Frontal cortex (tissue), 4 donors: ENCODE measurements at places on chromosomes 13 and 19. TPM values are rescaled to one million over a fixed set of nuclear protein-coding genes. Genes with fewer than 3 reads are reported as not detected.

GRCh38 chr19:29583196-29583999, 22.7 kb upstream of the POP4 start:
- no peak for DNase-seq

- no peak for DNase-seq
Observed at GRCh38 chr13:23692816-23693215, 122.6 kb downstream of the TNFRSF19 start.

- DNase-seq = no peak
Observed at GRCh38 chr13:41327994-41328790, 17.1 kb downstream of the NAA16 start.

ACTMAP gene
- under 0.01 TPM for total RNA-seq

C5AR1 gene
- under 0.01 TPM for total RNA-seq

DNA sequence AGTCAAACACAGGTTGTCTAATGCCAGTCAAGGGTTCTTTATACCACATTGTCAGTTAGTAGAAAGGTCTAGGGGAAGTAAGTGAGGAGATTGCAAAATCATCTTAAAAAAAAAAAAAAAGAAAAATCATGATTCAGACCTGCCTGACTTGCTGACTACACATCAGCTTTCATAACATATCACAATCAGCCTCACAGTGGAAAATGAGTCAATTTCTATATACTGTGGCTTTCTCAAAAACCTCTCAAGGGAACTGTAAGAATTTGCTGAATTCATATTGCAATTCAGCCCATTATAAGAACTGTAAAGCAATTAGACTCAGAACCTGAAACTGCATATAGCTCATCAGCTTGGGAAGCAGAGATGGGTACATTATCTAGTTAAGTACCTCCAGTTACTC, 75.3 kb upstream of the GPC6 start:
- DNase-seq = no peak

DNA sequence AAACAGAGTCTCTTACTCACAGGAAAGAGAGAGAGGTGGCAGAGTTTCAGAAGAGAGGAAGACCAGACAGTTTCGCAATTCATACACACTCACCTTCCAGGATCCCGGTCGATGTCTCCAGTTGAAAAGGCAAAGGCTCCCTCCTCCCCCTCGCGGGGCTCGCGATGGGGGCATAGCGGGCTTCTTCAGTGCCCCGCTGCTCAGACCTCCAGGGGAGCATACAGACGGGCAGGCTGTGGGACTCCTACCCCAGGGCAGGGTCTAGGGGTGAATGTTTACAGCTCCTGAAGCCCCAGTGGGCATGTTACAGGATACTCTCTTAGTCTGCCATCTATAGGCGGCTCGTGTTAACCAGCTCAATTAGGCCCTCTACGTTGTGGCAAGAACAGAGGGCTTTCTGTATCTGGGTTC, 139.2 kb downstream of the SLITRK5 start:
- DNase-seq = no peak

- DNase-seq = no peak
Observed at GRCh38 chr13:102316732-102317131, 85.1 kb downstream of the FGF14 start.

DNA sequence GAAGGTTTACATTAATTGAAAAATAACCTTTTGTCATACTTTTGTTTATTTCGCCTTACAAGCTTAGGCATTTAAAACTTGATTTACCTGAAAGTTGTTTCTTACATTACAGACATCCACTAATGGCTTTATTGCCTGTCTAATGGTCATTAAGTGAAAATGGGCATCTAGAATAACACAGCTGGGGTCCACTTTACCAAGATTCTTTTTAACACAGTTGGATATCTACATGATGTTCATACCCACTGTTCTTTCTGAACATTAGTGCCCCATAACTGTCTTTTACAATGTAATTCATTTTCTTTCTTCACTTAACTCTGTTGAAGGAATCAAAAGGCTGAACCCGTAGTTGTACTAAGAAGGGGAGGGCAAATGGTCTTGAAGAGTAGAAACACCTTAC, 19.8 kb upstream of the KLHL1 start:
- DNase-seq = no peak

- DNase-seq = no peak
Observed at GRCh38 chr13:51323824-51324511, 15.5 kb upstream of the SERPINE3 start.

DNA sequence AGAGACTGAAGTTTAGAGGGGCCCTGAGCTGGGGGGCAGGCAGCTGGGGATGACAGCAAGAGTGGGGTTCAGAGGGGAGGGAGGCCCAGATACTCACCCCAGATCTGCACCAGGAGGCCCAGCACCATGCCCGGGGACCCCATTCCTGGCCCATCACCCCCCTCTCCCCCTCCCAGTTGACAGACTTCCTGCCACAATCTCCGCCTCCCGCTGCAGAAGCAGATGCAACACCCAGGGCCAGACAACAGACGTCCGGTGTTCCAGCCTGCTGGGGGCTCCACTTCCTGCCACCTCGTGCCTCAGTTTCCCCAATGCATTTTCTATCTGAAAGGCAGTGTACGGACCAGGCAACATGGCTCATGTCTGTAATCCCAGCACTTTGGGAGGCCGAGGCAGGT, at the start of gene TMIGD2:
Gene TMIGD2 (minus strand): TSS at position 147 of the 398 bp plus-strand sequence. CDS start 4 bp downstream, at position 143.
- no peak for DNase-seq

- DNase-seq = no peak
Observed at GRCh38 chr13:30802501-30802900, 67.2 kb downstream of the ALOX5AP start.

BEST2 gene
- not detected for total RNA-seq

DNA sequence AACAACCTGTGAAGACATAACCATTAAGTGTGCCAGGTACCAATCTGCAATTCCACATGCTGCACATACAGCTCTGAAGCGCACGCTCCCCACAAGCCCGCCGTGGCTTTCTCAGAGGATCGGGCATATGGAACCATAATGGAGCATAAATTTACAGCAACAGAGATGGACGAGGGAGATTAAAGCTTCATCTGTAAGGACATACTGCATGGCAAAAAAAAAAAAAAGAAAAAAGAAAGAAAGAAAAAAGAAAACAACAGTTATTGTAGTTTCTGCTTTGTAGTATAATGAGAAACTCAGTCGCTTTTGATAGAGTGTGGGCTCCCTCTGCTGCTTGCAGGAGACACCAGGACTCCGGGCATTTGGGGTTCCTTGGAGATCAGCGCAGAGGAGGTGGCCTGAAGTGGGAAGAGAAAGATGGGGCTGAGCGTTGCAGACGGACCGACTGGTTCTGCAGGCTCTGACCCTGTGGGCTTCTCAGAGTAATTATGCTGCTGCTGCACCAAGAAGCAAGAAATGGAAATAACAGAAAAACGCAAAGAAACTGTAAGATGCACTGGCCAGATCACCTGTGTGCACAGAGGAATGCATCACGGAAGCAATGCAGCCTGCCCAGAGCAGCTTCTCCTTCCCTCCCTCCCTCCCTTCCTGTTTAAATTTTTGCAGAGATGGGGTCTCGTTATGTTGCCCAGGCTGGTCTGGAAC, 10.8 kb upstream of the PDCD5 start:
- DNase-seq = peak; percentile 54

DNA sequence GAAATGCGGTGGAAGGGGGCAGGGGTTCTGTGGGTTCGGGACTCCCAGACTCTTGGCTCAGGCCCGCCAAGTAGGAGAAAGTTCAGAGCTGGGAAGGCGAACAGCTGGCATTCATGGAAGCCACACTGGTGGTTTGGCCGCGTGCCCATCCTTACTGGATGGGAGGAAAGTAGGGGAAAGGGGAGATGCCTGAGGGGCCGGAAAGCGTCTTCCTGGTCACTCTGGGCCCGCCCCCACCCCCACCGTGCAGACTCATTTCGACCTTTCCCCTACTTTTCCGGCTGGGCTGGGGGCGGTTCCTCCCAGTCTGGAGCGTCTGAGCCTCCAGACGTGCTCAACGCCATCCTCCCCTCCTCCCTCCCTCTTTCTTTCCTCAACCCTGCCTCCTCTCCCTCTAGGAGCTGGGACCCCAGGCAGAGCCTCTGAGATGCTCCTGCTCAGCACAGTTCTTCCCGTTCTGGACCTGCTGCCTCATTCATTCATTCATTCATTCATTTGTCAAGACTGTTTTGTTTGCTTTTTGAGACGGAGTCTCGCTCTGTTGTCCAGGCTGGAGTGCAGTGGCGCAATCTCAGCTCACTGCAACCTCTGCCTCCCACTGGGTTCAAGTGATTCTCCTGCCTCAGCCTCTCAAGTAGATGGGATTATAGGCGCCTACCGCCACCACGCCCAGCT, 3.5 kb downstream of the ANGPTL4 start:
- peak; percentile 71 for DNase-seq

DNA sequence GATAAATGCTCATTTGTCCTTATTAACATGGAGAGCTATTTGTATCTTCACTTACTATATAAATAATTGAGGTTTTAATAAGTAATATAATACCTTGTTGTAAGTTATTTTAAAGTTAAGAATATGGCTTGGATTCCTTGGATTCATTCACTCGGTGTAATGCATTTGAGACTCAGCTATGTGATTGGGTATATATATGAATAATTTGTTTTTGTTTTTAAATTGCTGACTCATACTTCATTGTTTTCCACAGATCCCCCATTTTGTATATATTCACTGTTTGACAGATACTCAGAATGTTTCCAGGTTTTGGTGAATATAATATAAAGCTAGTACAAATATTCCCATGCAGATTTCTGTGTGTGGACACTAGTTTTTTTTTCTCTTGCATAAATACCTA, 6.8 kb upstream of the CEACAM18 start:
- no peak for DNase-seq
